ENCODE measurements at places on chromosomes 2 and 18.

DNA sequence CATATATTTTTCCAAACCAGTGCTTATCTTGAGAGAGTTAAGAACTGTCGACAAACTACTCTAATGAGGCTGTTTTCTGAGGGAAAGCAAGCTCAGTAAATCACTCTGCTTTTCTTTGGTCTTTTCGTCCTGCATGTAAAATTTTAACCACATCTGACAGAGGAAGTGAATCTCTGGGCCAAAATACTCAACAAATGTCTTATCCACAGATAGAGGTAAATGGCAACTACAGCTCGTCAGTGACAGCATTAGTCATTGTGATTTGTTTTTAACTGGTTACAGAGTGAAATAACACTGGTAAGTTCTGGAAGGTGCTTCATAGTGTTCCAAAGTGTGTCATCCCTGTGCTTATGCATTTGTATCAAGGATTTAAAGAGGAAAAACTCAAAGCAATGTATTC is 82.6 kb upstream of the SLC8A1 start:
- DNase-seq, result no peak

- no peak for DNase-seq
These were observed 44.3 kb downstream of the MOGAT1 start for GRCh38 chr2:222715742-222716141.

- no peak for DNase-seq
These were observed 1248.9 kb upstream of the CHAC2 start for GRCh38 chr2:52518678-52519077.

GRCh38 chr2:137981112-137981656 is 16.9 kb downstream of the HNMT start:
- no peak for DNase-seq

DNA sequence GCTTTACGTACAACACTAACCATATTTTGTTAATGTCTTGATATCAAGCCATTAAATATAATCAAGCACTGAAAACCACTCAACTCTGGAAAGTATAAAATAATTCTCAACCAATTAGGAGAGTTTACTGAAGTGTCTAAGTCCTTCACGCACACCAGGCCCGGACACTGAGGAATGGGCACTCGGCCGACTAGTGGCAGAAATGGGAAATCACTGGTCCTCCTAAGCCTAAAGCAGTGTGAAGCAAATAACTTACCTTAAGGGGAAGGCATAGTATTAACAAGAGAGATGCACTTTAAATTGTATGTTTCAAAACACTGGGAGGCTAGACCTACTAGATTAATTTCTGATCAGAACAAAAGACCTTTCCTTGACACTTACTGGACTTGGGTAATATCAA is 45.7 kb downstream of the FAM210A start:
- DNase-seq, result no peak

DNA sequence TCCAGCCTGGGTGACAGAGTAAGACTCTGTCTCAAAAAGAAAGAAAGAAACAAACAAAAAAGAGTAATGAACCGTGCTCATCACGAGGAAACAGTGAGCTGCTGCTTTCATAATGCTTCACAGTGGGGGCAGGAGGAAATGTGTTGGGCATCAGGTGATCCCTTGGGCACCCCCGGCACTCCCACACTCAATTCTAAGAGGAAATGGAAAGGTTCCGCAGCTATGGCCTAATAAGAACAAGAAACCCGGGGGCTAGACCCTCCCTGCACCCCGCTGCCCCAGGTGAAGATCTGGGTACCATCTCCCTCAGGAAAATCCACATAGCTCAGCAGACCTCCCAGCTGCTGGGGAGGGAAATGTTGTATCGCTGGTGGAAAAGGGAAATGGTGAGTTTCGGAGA is 118.9 kb downstream of the LPIN1 start:
- no peak for DNase-seq

- no peak for DNase-seq
These were observed 451.4 kb downstream of the TMX3 start for GRCh38 chr18:68263481-68263880.

- DNase-seq, result no peak
These were observed 53.2 kb upstream of the GPR45 start for GRCh38 chr2:105188343-105188742.

DNA sequence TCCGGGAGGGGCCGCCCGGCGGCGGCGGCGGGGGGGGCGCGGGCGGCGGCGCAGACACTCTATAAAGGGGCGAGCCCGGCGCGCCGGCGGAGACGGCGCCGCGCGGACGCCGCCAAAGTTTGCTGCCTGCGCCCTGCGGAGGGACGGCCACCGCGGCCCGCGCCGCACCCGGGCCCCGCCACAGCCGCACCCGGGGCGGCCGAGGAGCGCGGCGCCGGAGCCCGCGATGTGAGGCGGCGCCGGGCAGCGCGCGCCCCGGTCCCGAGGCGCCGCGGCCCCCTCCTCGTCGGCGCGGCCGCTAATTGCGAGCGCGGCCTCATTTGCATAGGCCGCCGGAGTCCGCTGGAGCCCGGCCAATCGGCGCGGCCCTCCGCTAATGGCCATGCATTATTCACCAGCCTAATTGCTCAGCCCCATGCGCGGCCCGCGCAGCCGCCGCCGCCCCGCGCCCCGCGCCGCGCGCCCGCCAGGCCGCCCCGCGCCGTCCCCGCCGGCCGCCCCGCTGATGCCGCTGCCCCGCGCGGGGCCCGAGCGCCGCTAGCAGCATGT is at the start of gene SALL3:
SALL3 (plus strand) TSS at position 89 of the 549 bp plus-strand sequence; CDS start at position 546, 457 bp downstream.
- DNase-seq, result no peak

GRCh38 chr2:164797627-164798026 is 44.0 kb downstream of the COBLL1 start:
- no peak for DNase-seq

DNA sequence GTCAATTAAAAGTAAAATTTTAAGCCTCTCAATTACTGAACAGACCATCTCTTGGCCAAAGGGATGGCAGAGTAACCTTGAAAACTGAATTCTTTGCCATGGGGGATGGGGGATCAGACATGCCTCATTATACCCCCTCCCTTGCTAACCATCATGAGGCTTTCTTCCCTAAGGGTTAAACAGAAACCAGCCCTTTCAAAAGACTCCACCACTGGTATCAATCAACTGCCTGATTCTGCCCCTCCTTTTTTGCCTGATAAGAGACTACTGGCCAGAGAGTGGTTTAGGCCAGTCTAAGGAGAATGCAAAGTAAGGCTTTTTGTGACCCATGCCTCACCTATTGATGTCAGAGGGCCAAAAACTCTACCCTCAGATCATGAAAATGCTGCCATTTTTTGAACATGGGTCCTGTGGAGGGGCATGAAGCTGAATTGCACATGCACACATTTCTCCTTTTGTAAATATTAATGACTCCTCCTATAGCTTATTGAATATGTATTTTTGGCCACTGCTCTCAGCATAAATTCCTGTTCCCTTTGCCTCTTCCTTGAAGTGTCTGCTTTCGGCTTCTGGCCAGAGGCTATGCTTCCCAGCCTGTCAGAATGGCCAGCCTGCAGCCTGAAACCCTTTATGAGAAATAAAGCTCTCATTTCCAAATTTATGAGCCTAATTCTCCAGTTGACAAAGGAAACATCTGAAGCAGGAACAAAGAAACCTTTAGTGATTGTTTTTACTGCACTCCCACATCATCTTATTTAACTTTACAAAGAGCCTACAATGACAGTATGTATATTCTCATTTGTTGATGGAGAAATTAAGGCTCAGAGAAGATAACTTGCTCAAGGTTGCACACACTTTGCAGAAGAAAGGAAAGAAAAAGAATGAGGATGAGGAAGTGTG is 270.7 kb upstream of the CELF4 start:
- DNase-seq, result no peak

- no peak for DNase-seq
These were observed 20.7 kb upstream of the KCTD1 start for GRCh38 chr18:26568926-26569665.

DNA sequence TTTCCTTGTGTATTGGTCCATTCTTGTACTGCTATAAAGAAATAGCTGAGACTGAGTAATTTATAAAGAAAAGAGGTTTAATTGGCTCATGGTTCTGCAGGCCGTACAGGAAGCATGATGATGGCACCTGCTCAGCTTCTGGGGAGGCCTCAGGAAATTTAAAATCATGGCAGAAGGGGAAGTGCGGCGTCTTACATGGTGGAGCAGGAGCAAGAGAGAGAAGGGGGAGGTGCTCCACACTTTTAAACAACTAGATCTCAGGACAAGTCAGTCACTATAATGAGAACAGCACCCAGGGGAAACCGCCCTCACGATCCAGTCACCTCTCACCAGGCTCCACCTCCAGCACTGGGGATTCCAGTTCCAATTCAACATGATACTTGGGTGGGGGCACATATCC is 54.3 kb downstream of the MSH2 start:
- DNase-seq, result no peak

- DNase-seq, result no peak
These were observed 303.7 kb upstream of the EPAS1 start for GRCh38 chr2:45993476-45993991.

DNA sequence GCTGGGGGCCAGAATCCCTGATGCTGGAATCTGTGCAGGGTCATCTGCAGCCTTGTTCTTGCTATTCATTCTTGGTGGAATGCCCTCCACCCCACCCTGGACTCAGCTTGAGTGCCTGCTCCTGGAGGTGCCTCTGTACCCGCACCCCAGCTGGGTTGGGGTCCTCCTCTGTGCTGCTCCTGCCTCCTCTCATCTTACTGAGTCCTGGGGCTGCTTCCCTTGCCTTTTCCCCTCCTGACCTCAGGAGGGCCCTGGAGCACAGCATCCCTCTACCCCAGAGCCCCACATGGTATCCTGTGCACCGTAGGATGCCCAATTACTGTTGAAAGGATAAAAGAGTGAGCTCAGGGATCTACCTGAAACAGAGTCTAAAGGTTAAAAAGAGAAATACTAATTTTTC is 81.6 kb downstream of the CIB4 start:
- DNase-seq, result no peak

DNA sequence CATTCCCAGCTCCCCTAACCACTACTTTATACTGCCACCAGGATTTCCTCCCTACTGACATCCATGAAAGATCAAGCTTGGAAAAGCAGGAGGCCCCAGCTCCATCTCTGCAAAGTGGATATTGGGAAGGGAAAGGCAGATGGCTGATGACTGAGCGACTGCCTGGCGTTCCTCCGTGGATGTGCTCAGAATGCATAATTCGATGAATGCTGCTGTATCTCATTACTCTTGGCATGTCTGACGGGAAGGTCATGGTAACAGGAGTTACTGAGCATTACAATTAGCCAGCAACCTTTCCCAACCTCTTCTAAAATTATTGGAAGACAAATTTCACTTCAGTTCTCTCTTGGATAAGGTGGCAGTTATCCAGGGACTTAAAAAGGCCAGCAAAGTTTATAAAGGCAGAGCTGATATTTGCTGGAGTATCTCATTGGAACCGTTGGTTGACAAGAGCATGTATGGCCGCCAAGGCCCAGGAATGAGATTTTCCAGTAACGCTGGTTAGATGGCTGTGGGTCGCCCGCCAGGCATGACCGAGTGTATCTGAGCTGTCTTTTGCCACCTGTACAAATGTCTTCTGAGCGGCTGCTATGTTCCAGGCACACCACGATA is 34.5 kb downstream of the KCNE4 start:
- no peak for DNase-seq

DNA sequence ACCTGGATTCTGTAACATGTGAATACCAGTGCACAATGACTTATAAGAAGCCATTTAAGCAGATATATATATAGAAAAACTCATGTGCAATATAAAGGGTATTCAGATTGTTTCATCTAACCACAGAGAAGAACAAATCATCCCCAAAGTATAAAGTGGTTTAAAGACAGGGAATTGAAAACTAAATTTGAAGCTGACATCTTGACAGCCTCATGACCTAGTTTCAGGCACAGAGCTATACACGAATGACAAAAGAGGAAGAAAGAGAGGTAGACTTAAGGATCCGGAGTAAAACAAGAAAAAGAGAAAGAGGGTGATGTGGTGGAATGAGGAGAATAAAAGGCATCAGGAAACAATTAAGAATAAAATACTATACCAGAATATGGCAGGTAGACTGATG is 194.5 kb downstream of the EPHA4 start:
- DNase-seq, result no peak

DNA sequence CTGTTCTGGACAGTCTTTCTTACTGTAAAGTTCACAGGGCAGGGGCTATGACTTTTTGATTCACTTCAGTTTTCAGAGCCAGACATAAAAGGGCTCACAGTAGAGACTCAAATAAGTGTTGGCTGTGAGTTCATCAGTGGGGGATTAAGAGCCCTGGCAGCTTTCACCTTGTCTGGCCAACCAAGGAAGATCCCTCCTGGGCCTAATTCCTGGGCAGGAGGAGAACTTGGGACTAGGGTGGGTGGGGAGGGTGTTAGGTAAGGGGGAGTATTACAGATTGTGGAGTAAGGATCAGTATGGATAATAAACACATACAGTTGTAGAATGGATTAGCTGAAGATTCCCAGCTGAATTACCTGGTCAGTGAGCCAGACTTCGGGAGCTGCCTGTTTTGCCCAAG is 904 bp upstream of the SFXN5 start:
- DNase-seq, result no peak

GRCh38 chr2:105104208-105104731 is 66.4 kb downstream of the MRPS9 start:
- no peak for DNase-seq

GRCh38 chr2:64996871-64997307 is 7.7 kb downstream of the SLC1A4 start:
- DNase-seq, result no peak

DNA sequence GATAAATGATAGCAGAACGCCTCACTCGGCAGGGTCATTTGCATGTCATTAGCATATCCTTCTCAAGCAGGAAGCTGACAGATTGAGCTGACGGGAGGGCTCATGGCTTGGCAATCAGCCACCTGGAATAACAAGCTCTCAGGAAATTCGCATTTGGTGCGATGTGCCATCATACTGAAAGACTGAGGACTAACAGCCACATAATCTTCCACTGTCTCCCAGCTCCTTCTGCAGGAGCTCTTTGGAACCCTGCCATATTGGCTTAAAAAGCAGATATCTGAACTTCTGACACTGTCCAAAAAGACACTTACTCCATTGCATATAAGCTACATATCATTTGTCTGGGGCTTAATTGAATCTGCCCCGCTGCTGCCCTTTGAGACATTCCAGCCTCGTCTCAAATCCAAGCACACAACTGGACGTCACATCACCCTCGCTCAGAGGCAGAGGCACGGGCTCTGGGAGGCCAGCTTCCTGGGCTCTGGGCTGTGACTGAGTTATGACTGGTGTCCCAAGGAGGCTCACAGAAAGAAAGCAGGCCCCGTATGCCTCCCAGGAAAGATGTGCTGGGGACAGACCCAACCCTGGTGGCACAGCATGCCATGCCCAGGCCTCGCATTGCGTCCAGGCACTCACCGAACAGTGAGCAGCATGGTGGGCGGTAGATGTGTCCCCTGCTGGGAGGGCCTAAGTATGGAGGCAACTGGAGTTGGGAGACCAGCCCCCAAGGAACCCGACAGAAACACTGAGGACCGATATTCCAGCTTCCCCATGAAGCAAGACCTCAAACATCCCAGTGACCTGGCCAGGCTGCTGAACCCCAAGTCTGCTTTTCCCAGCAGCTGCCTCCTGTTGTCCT is 228.0 kb downstream of the ATAD2B start:
- DNase-seq, result no peak

GRCh38 chr2:138381373-138381772 is 120.2 kb upstream of the SPOPL start:
- DNase-seq, result no peak
